ENCODE measurements at places on chromosomes 7 and 10.
A peak's percentile ranks its signal among the peaks of the same experiment; 100 is the strongest.

DNA sequence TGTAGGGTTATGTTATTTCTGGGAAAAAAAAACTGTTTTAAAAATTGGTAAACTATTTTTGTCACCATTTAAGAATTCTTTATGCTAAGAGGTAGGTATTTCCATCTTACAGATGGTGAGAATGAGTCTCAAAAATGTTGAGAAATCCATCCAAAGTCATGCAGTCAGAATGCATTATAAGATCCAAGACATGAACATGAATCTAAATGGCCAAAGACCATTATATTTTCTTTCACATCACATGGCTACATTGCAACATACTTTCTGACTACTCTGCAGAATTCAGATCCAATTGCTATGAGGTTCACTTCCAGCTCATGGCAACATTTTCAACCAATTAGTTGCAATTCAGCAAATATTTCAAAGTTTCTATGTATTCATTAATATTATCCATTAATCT, 181.2 kb downstream of the TWIST1 start:
- DNase-seq = no peak

GRCh38 chr7:130180571-130181262, 24.5 kb downstream of the TMEM209 start:
- DNase-seq = no peak

GRCh38 chr10:97106207-97106606, 79.6 kb downstream of the SLIT1 start:
- DNase-seq = no peak

DNA sequence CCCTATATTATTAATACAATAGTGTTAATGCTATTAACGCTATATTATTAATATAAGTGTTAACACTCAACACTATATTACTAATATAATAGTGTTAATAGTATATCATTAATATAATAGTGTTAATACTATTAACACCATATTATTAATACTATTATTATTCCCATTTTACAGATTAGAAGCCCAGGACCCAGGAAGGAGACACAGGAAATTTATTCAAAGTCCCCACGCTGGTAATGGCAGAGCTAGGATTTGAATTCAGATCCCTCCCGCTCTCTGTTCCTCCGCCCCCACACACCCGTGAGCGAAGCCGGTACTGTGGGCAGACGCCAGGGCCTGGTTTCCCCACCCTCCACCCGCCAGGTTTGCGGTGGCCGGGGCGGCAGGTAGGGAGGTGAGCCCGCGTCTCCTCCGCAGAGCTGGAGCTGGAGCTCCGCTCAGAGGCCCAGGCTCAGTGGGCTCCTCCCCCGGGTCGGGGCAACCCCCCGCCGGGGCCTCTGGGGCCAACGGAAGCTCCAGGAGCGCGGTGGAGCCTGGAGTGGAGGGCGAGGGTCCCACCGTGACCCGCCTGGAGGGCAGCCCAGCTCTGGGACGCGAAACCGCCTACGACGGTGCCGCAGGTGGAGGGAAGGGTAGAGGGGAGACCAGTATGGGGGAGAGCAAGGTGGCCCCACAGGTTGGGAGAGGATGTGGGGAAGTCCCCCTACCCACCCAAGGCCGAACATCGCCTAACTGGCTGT, at the start of gene TMEM225B:
Gene TMEM225B (plus strand): TSS at position 506 of the 740 bp plus-strand sequence. CDS start 6,122 bp downstream, outside the sequence.
- DNase-seq = no peak

- DNase-seq = peak; percentile 69
These were observed 192.9 kb downstream of the AUTS2 start for GRCh38 chr7:69790977-69791724.

Measured in NCI-H1105 treated with DMSO at 0.1 percent for 48 hours (cell line).